ENCODE measurements at places on chromosomes 4 and X.

- no peak for DNase-seq
These were observed 707 bp downstream of the SLC9A6 start for GRCh38 chrX:135985973-135986310.

DNA sequence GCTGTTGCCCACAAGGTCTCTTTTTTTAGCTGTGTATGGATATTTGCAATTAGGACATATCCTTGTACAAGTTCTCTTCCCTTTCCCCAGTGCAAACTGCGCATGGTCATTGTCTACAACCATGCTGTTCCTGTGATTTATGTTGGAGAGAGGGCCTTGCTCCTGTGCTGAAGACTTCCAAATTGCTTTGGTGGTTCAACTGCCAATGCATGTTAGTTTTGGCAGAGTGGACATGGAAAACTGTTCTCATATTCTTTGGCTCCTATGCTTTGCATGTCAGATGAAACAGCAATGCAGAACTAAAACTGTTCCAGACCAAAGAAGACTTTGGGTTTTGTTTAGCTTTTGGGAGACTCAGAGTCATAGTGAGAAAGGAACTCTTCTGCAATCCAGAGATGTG lies 148.8 kb upstream of the EDNRA start:
- no peak for DNase-seq

- DNase-seq: no peak
These were observed 37.5 kb upstream of the NKRF start for GRCh38 chrX:119643696-119644095.

- DNase-seq: no peak
These were observed 47.3 kb downstream of the FRMPD3 start for GRCh38 chrX:107496786-107497185.

- no peak for DNase-seq
These were observed 55.0 kb downstream of the PRPS1 start for GRCh38 chrX:107683124-107683895.

DNA sequence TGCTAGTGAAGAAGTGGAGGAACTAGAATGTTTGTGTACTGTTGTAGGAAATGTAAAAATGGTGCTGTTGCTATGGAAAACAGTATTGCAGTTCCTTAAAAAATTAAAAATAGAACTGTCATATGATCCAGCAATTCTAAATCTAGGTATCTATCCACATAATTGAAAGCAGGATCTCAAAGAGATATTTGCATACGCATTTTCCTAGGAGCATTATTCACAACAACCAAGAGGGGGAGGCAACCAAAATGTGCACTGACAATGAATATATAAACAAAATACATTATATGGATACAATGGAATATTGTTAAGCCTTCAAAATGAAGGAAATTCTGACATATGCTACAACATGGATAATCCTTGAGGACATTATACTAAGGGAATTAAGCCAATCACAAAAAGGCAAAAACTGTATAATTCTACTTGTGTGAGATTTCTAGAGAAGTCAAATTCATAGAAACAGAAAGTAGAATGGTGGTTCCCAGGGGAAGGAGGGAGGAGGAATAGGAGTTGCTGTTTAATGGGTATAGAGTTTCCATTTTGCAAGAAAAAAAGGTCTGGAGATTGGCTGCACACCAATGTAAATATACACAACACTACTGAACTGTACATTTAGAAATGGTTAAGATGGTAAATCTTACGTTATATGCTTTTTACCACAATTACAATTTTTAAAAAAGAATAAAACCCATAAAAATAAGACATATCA lies 35.6 kb upstream of the KCNE5 start:
- DNase-seq: no peak

DNA sequence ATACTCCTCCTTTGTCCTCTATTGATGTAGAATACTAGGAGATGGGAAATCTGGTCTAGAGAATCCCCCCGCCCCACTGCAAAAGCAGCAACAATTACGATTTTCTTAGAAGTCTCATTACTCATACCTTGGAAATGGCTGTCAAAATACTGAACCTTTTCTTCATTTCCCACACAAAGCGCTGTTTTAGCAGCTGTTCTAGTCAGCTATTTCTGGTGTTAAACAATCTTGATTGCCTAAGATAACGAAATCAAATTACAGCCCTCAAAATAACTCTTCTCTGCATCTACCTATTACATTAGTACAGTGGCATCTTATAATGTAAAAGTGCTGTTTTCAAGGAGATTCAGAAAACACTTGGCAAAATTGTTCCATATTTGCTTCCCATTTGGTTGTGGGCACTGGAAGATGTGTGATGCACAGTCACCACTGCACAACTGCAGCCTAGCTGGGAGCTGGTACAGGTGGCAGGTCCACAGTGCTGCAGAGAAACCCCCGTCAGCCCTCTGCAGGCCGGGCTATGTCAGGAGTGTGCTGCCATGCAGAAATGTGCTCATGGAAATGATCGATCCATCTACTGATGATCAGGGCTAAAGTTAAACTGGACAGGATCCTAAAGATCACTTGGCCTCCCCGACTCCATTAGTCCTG lies 50.4 kb downstream of the TBC1D9 start:
- DNase-seq: no peak

DNA sequence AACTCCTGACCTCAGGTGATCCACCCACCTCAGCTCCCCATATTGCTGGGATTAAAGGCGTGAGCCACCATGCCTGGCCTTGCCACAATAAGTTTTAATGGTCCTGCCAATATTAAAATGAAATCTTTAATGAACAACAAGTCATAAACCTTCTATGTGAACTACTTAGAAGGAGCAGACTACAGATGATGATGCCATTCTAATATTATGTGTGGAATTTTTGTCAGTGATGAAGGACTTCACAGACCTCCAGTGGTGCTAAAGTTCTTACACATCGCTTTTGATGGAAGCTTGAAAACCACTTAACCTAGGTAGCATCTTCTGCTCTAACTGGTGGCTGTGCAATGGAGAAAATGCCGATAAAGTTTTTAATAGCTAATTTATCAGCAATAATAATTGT lies 331.4 kb downstream of the CCSER1 start:
- DNase-seq: no peak

GRCh38 chr4:168095776-168096406 lies 3.6 kb downstream of the ANXA10 start:
- DNase-seq: no peak
